ENCODE measurements at places on chromosomes 5 and 9. TPM values are rescaled to one million over a fixed set of nuclear protein-coding genes. Genes with fewer than 3 reads are reported as not detected.

Gene SPINK7
- not detected for total RNA-seq

DNA sequence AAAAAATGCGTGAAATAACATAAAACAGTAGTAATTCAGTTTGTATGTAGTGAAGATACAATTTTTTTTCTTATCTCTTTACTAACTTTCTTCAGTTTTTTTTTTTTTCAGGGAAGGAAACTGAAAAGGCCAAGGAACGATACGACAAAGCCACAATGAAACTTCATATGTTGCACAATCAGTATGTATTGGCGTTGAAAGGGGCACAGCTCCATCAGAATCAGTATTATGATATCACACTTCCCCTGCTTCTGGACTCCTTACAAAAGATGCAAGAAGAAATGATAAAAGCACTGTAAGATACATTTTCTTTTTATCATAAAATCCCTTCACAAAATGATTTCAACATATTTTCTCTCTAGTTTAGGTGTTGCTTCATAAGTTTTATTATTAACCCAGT is 120.0 kb downstream of the FER start:
- no peaks in the 10 kb centered on the region for H3K4me1 ChIP-seq
- H3K4me3 ChIP-seq = no peak overlapping the region
- DNase-seq = no peak
- H3K36me3 ChIP-seq = peaks cover 6% of the 10 kb centered on the region
- no peak overlapping the region for H3K27ac ChIP-seq

DNA sequence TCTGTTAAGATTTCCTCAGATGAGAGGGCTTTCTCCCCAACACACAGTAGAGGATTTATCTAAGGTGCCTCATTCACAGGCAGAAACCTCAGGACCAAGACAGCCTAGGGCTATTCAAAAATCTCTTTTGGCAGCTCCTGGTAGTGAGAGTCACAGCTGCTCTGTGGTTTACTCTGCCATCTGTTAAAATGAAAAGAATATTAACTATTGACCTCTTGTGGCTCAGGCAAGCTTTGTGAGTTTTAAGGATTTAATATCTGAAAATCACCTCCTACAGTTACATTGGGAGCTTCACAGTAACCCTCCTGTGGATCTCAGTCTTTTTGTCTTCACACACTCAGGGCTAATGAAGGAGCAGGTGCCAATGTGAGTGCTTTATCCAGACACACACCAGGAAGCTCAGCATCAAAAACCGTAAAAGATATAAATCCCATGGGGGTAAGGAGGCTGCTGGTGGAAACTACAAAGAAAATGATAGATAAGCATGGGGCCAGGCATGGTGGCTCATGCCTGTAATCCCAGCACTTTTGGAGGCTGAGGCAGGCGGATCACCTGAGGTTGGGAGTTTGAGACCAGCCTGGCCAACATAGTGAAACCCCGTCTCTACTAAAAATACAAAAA is 29.7 kb downstream of the PPP1R2B start:
- no peaks in the 10 kb centered on the region for H3K4me1 ChIP-seq
- H3K27me3 ChIP-seq = no peaks in the 10 kb centered on the region
- no peak overlapping the region for H3K27ac ChIP-seq

- H3K27me3 ChIP-seq = no peaks in the 10 kb centered on the region
- no peak for DNase-seq
- no peak overlapping the region for H3K27ac ChIP-seq
- H3K4me1 ChIP-seq = peaks cover 21% of the 10 kb centered on the region
- peaks cover 41% of the 10 kb centered on the region for H3K36me3 ChIP-seq
- H3K4me3 ChIP-seq = no peak overlapping the region
Observed at GRCh38 chr9:32404402-32404801, 20.0 kb downstream of the ACO1 start.

Gene TIMD4
- total RNA-seq = 0.83 TPM

Gene TMEFF1
- total RNA-seq = 0.69 TPM

DNA sequence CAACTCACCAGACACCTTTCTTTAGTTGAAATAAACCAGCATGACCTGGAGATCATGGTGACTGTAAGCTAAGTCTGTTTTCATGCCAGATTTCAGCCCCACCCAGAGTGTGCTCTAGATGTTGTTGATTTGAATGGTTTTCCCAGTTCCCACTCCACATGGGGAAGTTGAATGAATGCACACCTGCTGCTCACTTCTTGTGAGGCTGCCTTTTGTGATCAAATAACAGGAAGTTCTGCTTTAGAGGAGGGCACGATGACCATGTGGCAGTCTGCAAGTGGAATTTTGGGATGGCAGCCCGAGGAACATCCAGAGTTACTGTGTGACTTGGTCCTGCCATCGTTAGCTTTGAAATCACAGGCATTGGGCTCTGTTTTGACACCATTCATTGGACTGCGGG is 18.7 kb downstream of the SLC46A2 start:
- no peak overlapping the region for H3K27ac ChIP-seq
- H3K4me3 ChIP-seq = no peak overlapping the region
- no peak for DNase-seq
- H3K27me3 ChIP-seq = no peaks in the 10 kb centered on the region
- peaks cover 25% of the 10 kb centered on the region for H3K36me3 ChIP-seq

GRCh38 chr9:93226819-93227218 is 42.9 kb downstream of the WNK2 start:
- no peak overlapping the region for H3K27ac ChIP-seq
- H3K27me3 ChIP-seq = no peaks in the 10 kb centered on the region
- DNase-seq = no peak
- H3K4me3 ChIP-seq = no peak overlapping the region
- H3K4me1 ChIP-seq = peaks cover 79% of the 10 kb centered on the region

Gene CERCAM
- total RNA-seq = 25.3 TPM

Gene GHR
- 5.3 TPM for total RNA-seq

DNA sequence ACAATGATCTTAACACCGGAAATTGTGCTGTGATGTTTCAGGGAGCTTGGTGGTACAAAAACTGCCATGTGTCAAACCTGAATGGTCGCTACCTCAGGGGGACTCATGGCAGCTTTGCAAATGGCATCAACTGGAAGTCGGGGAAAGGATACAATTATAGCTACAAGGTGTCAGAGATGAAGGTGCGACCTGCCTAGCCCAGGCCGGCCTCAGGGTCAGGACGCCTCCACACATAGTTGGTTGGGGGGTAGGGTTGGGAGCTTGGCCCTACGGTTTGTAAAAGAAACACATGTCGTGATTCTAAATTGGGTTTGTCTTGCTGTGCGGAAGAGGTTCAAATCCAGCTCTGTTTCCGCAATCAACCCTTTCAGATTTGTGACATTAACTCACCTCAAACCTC is 6.6 kb downstream of the FCN2 start:
- no peak for DNase-seq
- H3K36me3 ChIP-seq = no peaks in the 10 kb centered on the region
- no peaks in the 10 kb centered on the region for H3K4me1 ChIP-seq
- H3K4me3 ChIP-seq = no peak overlapping the region
- peaks cover 37% of the 10 kb centered on the region for H3K27me3 ChIP-seq

DNA sequence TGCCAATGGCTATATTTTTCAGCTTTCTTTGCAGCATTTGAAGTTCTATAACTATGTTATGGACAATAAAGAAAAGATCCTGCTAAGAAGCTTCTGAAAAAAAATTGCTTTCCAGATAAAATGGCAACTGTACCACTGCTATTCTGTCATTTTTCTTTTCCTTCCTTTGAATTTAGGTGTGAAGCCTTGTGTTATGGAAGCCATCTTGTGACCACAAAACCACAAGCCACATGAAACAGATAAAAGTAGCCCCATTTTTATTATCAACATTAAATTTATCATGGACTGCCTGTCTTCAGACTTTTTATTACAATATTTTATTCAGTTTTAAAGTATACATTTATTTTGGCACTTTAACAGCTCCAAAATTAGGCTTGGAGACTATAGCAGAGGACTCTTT is 289.9 kb upstream of the ACTBL2 start:
- H3K36me3 ChIP-seq = no peaks in the 10 kb centered on the region
- H3K4me3 ChIP-seq = no peak overlapping the region
- no peaks in the 10 kb centered on the region for H3K27me3 ChIP-seq
- no peak for DNase-seq
- H3K27ac ChIP-seq = no peak overlapping the region

DNA sequence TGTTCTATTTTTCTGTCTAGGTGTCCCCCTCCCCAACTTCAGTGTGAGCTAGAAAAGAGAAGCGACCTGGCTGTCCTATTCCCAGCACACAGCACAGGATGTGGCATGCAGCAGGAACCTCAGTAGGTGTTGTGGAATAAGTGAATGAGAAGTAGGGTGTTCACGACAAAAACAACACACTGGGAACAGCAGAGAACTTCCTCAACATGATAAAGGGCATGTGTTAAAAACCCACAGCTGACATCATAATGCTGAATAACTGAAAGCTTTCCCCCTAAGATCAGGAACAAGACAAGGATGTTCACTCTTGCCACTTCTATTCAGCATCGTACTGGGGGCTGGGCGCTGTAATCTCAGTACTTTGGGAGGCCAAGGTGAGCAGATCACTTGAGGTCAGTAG is 155.6 kb upstream of the ZNF618 start:
- no peaks in the 10 kb centered on the region for H3K36me3 ChIP-seq
- no peak for DNase-seq
- H3K4me1 ChIP-seq = no peaks in the 10 kb centered on the region
- no peak overlapping the region for H3K4me3 ChIP-seq
- H3K27ac ChIP-seq = no peak overlapping the region

- no peak for DNase-seq
- no peak overlapping the region for H3K27ac ChIP-seq
- H3K36me3 ChIP-seq = no peaks in the 10 kb centered on the region
- H3K27me3 ChIP-seq = no peaks in the 10 kb centered on the region
- H3K4me3 ChIP-seq = no peak overlapping the region
Observed at GRCh38 chr9:91126761-91127445, 234.8 kb downstream of the AUH start.

- H3K27me3 ChIP-seq = no peaks in the 10 kb centered on the region
- DNase-seq = no peak
- H3K27ac ChIP-seq = no peak overlapping the region
- H3K4me3 ChIP-seq = no peak overlapping the region
- no peaks in the 10 kb centered on the region for H3K4me1 ChIP-seq
Observed at GRCh38 chr9:104177676-104178075, 83.6 kb downstream of the SMC2 start.

Gene PIK3R1
- total RNA-seq = 244 TPM

DNA sequence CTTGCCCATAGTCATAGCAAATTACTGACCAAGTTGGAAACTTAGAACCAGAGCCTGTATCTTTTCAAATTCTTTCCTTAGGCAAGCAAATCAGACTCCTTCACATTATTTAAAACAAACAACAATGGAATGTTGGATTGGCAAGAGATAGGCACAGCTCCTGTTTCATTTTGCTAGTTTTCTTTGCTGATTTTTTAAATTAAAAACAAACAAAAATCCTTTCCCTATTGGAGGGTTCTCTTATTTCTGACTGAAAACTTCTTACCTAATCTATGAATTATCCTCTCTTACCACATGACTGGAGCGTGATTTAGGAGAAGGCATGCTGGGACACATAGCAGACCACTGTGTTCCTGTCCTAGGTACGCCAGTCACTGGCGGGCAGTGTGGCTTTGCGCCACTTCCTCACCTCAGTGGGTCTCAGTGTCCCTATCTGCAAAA is 63.0 kb downstream of the TTC39B start:
- no peak overlapping the region for H3K4me3 ChIP-seq
- no peaks in the 10 kb centered on the region for H3K27me3 ChIP-seq
- H3K4me1 ChIP-seq = peaks cover 37% of the 10 kb centered on the region
- no peaks in the 10 kb centered on the region for H3K36me3 ChIP-seq
- no peak overlapping the region for H3K27ac ChIP-seq
- DNase-seq = no peak

Gene BTNL3
- total RNA-seq = not detected

DNA sequence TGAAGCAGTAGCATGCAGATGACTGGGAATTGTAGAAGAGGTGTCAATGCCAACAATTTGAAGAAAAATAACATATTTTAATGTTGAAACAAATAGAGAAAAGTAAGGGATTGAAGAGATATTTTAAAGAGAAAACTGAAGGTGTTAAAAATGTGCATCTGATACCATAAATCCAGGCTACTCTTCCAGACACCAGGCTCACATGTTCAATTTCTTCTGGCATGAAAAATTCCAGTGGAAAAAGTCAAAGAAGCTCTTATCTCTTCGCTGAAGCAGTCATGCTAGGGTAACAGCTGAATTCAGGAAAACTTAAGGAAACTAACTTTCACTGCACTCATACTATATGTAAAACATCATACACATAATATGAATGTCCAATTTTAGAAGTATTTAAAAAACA is 335.0 kb downstream of the PDE4D start:
- H3K27me3 ChIP-seq = no peaks in the 10 kb centered on the region
- H3K4me3 ChIP-seq = no peak overlapping the region
- peaks cover 8% of the 10 kb centered on the region for H3K4me1 ChIP-seq
- no peaks in the 10 kb centered on the region for H3K36me3 ChIP-seq

All from esophagus muscularis mucosa (tissue), 4 donors.